NCI-H2081 treated with DMSO at 0.1 percent for 48 hours (cell line): ENCODE measurements at places on chromosomes 2 and 18.

DNA sequence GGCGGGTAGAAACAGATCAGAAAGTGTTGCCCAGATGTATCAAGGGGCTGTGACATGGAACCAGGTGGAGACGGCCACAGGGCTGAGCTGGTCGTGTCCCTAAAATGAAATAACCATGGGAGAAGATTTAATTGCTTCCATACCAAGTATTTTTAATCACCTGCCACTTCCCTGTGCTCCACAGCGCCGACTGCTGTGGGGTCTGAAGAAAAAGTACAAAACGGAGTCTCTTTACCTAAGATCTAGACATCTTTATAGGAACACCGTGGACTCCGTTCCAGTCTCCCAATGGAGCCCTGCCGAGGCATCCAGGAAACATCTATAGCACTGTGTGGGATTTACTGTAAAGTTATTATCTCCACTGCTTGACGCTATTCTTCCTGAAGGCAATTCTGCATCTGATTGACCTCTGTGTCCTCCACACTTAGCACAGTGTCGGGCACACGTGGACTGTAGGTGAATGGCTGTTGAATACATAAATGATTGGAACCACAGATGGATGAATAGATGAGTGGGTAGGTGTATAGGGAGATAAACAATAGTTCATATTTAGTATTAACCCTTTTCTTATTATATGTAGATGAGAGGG lies 21.6 kb upstream of the GYPC start:
- DNase-seq, result no peak

GRCh38 chr2:30985493-30986230 lies 152.6 kb downstream of the GALNT14 start:
- no peak for DNase-seq

DNA sequence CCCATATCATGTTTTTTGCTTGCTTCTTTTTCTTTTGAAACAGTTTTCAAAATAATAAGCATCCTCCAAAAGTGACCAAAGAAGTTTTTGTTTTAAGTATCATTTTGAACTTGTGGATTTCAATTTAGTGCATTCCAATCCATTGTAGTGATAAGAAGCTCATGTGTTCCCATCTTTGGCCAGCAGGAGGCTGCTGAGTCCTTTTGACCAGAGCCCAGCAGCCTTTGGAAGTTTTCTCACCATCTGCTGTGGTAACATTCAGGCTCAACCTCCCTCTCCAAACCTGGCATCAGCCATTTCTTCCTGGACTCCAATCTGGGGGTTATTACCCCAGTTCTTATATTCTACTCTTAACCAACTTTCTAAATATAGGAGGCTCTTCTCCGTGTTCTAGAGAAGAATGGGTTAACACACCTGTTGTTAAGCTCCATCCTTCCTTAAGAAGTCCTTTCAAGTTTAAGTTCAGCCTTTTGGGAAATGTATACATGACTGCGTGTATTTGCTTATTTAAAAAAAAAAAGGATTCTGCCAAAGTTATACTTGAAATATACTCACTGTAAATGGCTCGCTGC lies 39.0 kb upstream of the MAL start:
- DNase-seq, result no peak

- no peak for DNase-seq
Observed at GRCh38 chr2:139773720-139774277, 993.6 kb upstream of the NXPH2 start.

DNA sequence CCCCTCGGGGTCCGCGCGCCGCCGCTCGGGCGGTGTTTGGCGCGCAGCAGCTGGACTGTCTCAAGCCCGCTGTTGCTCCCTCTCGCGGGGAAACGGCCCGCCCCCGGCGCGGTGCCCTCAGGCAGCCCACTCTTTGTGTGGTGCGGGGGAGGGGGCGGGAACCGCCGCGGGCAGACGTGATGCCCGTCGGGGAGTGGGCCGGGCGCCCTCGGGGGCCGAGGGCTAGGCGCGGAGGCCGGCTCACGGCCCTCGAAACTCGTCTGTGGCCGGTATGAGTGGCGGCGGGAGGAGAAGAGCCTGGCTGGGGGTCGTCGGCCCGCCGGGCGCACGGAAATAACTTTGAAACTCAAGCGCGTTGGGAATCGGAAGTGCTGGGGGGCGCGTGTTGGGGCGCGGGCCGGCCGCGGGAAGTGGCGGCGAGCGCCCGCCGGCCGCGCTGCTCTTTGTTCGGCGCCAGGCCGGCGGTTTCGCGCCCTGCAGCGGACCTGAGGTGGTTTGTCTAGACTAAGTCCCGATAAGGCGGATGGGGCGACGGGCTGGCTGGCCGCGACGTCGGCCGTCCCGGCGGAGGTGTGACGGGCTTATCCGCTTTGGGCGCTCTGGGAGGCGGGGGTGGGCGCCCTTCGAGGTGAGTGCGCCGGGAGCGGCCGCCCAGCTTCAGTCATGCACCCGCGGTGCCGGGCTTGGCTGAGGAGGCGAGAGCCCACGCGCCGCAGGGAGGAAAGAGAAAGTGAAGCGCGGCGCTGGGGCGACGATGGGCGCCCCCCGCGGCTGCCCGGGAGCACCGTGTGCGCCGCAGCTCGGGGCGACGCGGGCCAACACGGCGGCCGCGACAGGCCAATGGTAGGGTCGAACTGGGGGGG lies 679 bp downstream of the PTMA start:
- no peak for DNase-seq

DNA sequence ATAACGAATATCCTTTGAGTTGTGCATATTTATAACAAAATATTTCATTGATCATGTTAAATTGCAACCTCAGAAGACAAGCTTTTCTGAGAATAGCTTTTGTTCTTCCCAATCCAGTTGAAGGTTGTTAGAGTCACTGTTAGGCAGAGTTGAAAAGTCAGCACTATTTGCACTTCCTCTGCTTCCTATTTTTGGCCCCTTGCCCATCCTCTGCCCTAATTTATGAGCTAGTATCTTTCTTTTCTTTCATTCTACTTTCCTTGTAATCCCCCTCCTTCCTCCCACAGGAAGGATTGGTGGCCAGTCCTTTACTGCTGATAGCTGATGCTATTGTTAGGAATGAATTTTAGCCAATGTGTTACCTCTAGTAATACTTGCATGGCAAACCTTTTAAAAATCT lies 4.9 kb downstream of the RALB start:
- DNase-seq, result no peak

DNA sequence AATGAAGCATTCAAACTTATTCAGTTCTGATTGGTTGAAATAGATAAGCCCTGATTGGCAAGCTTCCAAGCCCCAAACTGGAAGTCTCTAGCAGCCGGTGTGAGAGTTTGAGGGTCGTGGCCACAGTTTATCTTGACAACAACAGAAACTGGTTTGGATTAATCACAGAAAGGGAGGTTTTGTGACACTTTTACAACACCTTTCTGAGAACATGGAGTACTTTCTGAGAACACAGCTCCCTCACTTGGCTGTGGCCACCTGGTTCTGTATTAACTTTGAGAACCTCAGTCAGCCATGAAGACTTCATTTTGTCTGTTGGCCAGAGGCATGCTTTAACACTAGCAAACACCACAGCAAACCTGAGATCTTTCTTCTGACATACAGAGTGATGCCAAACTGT lies 280.7 kb upstream of the VWC2L start:
- DNase-seq, result no peak

DNA sequence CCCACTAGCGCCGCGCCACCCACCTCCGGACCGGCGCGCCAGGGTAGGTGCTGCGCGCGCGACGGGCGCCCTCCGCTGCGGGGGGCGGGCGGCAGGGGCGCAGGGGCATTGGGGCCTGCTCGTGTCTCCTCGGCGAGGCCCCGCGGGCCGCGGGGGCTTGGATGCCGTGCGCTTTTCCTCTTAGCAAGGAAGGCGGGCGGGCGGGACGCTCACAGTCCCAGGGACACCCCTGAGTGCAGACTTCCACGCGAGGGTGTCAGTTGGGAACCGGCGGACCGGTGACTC lies 748 bp downstream of the TWIST2 start:
- DNase-seq, result no peak

- no peak for DNase-seq
Observed at GRCh38 chr2:45782986-45783385, 131.5 kb downstream of the PRKCE start.

GRCh38 chr2:80303006-80303908 lies 1.3 kb downstream of the LRRTM1 start:
- no peak for DNase-seq

GRCh38 chr2:27805180-27805579 lies 33.7 kb downstream of the MRPL33 start:
- no peak for DNase-seq

- DNase-seq, result no peak
Observed at GRCh38 chr18:79857082-79857671, 59.4 kb downstream of the KCNG2 start.

- no peak for DNase-seq
Observed at GRCh38 chr2:197888321-197888720, 83.9 kb downstream of the PLCL1 start.

GRCh38 chr18:68033466-68033865 lies 516.9 kb upstream of the DSEL start:
- no peak for DNase-seq

GRCh38 chr2:188024811-188025210 lies 266.9 kb upstream of the GULP1 start:
- no peak for DNase-seq
